ENCODE measurements at places on chromosomes 11 and 22. TPM values are rescaled to one million over a fixed set of nuclear protein-coding genes. Genes with fewer than 3 reads are reported as not detected.

- DNase-seq: no peak
Observed at GRCh38 chr11:102114032-102114431, 3.8 kb downstream of the YAP1 start.

- DNase-seq: no peak
Observed at GRCh38 chr11:101127197-101127698, 2.4 kb downstream of the PGR start.

DNA sequence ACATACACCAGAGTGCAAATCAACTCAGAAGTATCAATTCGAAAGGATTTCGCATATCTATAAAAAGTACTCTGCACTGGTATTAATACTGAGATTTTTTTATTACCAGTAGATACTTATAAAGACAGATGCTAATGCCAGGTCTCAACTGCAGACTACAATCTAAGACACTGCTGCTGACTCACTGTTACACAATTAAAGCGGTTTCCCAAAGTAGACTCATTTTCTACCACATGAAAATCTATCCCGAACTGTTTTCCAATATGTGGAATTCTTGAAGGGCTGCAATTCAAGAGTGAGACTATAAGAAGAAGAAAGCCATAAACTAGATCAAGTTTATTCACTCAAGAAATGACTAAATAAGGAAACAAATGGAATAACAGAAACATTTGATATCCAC is 57.2 kb upstream of the ARHGAP32 start:
- DNase-seq: no peak

- DNase-seq: no peak
Observed at GRCh38 chr22:32043391-32043790, 330 bp downstream of the SLC5A1 start.

IL18BP gene
- total RNA-seq: 19.0 TPM

DRD2 gene
- total RNA-seq: 0.12 TPM

CTSW gene
- total RNA-seq: 16.8 TPM

Data from activated T-cell treated with anti-CD3 and anti-CD28 coated beads, Interleukin-2, amount 50 U/mL, for 72 hours (primary cell).